WTC11 (cell line): ENCODE measurements at places on chromosomes 2 and 18. TPM values are rescaled to one million over a fixed set of nuclear protein-coding genes. Genes with fewer than 3 reads are reported as not detected.

TACR1 gene
- total RNA-seq: 0.13 to 0.23 TPM (median 0.18 TPM) in 3 replicates

GPR17 gene
- total RNA-seq: not detected in 3 replicates

SLC4A3 gene
- 7.8 to 9.9 TPM (median 8.7 TPM) in 3 replicates for total RNA-seq

TSGA10 gene
- total RNA-seq: 8.9 to 9.3 TPM (median 9.1 TPM) in 3 replicates

- DNase-seq: no peak
Observed at GRCh38 chr18:29164993-29165599, 988.2 kb upstream of the CDH2 start.

DNA sequence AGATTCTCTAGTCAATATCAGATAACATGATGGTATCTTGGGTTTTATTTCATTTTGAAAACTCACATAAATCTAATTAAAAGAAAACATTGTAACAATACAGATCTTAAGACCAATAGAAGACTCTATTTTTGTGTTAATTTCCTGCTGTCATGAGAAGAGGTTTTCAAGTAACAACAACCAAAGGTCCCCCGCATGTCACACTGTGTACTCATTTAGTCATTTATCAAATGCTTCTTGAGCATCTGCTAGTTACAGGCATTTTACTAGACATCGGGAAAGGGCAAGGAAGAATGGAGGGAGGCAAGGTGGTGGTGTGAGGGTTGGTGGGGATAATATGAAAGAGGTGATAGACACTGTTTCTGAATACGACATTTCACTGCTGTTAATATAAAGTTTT is 77.7 kb upstream of the CHRNA1 start:
- DNase-seq: no peak

GRCh38 chr18:13136056-13136903 is 82.3 kb upstream of the LDLRAD4 start:
- peak; percentile 54 for DNase-seq

DNA sequence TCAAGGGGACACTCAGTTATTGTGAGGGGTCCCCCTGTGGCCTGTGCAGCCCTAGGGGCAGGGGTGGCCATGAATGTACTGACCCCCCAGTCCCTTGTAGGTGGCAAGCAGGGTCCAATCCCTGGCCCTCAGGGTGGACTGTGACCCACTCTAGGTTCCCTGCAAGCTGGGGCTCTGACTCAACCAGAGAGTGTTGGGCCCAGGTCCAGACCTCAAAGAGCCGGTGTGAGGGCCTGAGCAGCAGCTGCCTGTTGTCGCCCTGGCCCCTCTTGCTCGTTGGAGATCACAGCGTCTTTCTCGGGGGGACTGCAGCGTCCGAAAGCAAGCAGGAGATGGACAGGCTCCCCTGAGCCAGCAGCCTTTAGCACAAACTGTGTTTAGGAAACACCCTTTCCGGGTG is 66.8 kb upstream of the ATG16L1 start:
- DNase-seq: no peak

GRCh38 chr18:46333431-46334135 is 229.4 kb downstream of the HAUS1 start:
- peak; percentile 50 for DNase-seq

- DNase-seq: no peak
Observed at GRCh38 chr2:231351648-231352047, 43.9 kb upstream of the B3GNT7 start.

GRCh38 chr2:7703543-7704144 is 786.4 kb downstream of the RNF144A start:
- DNase-seq: peak; percentile 72

GRCh38 chr2:5740053-5740452 is 47.9 kb downstream of the SOX11 start:
- DNase-seq: no peak

DNA sequence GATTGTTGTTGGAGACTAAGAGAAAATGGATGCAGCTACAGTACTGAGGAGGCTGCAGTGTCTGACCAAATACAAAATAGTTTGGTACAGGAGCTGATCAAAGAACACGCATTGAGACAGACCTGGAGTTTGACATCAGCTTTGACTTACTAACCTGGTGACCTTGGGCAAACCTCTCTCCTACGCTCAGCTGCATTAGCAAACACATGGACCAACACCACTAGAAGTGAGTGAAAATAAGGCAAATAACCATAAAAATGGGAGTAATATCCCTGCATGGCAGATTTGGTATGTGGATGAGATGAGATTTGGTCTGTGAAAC is 126.5 kb downstream of the LPIN1 start:
- DNase-seq: no peak

DNA sequence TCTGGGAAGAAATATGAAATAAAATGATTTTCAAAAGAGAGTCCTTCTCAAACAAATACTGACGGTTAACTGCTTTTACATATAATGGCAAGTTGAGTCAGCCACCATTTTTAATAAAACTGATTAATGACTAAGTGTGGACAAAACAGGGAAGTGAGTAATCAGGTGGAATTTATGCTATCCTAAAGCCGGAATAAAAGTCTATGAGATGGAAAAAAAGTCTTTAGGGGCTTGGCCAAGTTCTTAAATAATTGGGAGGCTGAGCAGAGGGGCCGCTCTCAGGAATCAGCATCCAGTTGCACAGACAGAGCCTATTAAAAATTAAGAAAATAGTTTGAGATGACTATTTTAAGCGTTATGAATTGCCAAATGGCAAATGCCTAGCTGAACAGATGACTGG is 58.6 kb upstream of the AFF3 start:
- no peak for DNase-seq

- DNase-seq: peak; percentile 33
Observed at GRCh38 chr2:121955426-121955825, 200.0 kb downstream of the TSN start.

DNA sequence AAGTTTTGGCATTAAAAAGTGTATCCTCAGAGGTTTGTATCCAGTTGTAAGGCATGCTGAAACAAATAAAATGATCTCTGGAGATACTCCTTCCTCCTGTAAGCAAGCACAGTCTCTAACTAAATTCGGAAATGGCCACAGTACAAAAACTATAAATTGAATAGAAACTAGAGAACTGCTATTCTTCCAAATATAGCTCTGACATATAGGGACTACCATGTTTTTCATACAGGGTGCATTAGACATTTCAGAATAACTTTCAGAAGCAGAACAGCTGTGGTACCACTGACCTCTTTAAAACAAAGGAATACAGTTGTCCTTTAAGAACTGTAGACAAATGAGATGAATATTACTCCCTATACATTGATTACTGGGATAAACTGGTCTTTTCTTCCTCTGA is 568.5 kb downstream of the ARHGAP15 start:
- DNase-seq: no peak

GRCh38 chr2:20781656-20782265 is 41.1 kb downstream of the LDAH start:
- peak; percentile 36 for DNase-seq
